ENCODE measurements at places on chromosomes 4 and X.

DNA sequence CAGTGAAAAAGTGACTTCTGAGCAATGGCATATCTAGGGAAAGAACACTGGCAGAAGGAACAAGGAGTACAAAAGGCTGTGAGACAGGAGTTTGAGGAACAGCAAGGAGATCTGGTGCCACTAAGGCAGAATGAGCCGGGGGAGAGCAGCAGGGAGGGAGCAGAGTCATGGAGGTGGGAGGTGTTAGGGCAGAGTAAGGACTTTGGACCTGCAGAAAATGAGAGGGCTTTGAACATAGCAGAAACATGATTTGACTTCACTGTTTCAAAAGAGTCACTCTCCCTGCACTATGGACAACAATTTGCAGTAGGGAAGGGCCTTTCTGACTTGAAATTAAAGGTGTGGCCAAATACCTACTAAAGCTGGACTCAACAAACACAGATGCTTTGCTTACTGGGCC lies 356.2 kb downstream of the ADGRL3 start:
- DNase-seq, result no peak

DNA sequence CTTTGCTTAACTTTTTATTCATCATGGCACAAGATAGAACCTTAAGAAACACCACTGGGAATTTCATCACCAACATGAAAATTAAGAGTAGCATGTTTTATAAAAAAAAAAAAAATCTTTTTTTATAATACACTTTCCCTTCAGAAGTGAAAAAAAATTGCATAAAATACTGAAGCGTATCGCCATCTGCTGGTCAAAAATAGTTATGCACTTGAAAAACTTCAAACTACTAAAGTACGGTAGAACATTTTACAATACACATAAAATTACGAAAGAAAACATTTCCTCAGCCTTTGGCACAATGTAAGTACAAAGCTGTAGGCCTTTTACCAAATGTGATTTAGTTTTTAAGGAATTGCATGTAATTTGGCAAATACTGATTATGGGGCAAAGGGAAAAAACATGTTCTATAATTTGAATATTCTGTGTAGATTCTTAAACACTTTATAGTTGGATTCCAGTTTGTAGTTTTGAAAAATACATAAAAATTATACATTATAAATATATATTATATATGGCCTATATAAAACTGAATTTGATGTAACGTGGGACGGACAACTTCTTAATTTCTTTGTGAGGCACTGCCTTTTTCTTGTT lies 26.5 kb downstream of the HCCS start:
- no peak for DNase-seq

DNA sequence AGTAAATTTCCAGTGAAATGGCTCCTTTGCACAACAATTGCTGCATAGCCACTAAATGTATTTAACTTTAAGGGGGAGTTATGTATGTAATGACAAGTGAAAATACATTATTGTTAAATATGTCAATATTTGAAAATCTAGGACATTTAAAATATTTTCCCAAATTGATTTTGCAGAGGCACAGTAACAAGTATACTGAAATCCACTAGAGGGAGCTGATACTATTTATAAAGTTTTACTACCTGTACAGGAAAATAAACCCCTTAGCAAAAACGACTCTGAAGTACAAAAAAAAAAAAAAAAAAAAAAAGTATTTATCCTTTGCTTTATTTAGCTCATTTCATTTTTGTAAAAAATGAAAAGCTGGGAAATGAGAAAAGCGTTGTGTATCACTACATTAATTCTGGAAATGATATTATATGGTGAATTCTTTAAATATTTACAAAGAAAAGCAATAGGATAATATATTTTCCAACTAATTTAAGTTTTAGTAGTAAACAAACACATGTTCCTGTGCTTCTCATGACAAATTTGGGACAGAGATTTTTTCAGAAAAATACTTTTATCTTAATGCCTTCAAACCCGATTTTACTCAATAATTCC lies 727.7 kb downstream of the DMD start:
- no peak for DNase-seq

GRCh38 chrX:130147631-130148030 lies 18.0 kb downstream of the AIFM1 start:
- no peak for DNase-seq

- DNase-seq, result no peak
Measured at GRCh38 chr4:145881989-145882388, 56.6 kb downstream of the ZNF827 start.

GRCh38 chr4:163600727-163601126 lies 106.2 kb downstream of the TMA16 start:
- DNase-seq, result no peak

- DNase-seq, result no peak
Measured at GRCh38 chr4:52983563-52984303, 121.6 kb downstream of the RASL11B start.

GRCh38 chr4:73345399-73345975 lies 58.6 kb upstream of the ALB start:
- DNase-seq, result no peak

DNA sequence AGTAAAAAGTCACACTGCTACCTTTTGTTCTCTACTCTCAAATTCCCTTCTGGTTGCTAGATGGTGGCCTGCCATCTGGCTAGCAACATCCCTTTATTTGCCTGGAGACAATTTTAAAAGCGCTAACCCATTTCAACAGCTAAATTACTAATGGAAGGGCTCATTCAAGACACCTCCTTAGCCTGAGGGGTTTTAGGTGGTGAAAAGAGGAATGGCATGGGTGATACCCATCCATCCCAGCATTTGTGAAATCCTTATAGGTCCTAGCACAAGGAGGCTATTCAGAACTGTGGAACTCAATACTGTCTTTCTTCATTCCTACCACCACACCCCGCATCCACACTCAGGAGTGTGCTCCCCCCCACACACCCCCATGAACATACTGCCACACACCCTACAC lies 33.5 kb downstream of the ARHGEF9 start:
- DNase-seq, result no peak

DNA sequence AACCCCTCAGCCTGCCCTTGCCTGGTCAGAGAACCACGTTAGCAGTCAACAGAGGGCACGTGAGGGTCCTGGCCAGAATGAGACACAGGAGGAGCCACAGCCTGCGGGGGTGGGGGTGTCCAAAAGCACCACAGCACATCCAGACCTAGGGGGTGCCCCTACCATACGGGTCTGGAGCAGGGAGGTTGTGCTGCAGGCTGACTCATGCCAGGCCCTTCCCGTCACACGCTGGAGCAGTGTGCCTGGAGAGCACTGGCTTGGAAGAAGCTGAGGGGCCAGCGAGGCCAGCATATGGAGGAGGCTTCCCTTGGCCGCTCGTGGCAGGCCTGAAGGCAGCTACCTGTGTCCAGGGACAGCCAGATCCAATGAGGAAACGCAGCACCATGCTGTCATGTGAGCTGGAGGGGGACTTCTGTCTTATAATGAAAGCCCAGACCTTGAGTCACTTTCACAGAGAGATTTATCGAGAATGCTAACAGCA lies 1.5 kb upstream of the IRAK1 start:
- DNase-seq, result no peak

DNA sequence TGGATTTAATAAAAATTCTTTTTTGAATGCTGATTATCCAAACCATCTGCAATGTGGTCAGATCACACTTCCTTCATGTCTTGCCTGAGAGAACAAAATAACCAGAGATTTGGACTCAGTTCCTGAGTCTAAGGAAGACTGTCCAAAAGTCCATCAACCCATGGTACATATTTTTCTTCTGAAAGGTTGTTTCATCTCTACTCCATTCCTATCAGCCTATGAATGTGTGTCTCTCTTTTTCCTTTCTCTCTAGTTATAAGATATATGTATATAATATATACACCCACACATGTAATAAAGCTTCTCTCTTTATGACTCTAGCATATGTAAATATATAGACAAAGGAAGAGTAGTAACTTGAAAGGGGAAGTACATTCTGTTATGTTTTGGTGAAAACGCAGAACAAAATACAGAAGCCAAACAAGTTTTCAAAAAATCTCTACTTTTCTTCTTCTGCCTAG lies 226.9 kb downstream of the ARHGAP24 start:
- DNase-seq, result no peak

DNA sequence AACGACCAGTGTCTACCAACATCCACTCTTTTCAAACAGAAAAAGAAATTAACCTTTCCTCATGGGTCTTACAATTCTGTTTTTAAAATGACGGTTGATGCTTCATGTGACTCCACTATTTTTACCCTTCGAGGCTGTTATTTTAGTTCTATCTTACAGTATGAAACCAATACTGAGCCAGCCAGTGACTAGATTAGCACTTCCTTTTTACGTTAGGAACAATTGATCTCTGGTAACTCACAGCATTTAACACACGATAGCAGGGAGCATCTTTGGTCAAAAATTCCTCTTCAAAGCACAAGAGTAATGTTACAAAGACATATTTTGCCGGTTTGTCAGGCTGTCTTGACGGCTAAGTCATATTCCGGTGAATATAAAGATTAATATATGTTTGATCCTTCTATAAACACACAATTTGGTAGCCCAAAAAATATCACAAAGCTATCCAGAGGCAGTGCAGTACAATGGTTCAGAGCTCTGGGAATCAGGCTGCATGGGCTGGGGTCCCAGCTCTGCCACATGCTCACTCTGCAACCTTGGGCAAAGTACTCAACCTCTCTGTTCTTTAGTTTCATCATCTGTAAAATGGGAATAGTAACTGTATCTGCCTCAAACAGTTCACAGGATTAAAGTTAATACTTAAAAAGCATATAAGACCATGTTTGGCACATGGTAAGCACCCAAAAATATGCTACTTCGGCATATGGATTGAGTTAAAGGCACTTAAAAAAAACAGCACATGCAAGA lies 62.9 kb upstream of the TXK start:
- no peak for DNase-seq

- no peak for DNase-seq
Measured at GRCh38 chr4:102501447-102501696, 213 bp downstream of the NFKB1 start.

GRCh38 chrX:143663755-143664154 lies 27.9 kb upstream of the SLITRK4 start:
- no peak for DNase-seq

- no peak for DNase-seq
Measured at GRCh38 chr4:12409507-12410190, 981.0 kb upstream of the HS3ST1 start.

- DNase-seq, result peak; percentile 15
Measured at GRCh38 chr4:83282049-83282535, 2.5 kb downstream of the COQ2 start.

DNA sequence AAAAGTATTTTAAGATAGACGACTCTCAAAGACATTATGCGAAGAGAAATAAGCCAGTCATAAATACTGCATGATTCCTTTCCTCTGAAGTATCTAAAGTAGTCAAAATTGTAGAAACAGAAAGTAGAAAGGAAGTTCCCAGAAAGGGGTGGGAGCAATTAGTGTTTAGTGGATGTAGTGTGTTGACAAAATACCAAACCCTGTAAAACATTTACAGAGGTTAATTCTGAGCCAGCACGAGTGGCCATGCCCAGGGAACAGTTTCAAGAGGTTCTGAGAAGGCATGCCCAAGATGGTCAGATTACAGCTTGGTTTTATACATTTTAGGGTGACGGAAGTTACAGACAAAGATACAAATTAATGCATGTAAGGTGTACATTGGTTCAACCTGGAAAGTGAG lies 34.4 kb upstream of the SLC25A4 start:
- DNase-seq, result no peak

DNA sequence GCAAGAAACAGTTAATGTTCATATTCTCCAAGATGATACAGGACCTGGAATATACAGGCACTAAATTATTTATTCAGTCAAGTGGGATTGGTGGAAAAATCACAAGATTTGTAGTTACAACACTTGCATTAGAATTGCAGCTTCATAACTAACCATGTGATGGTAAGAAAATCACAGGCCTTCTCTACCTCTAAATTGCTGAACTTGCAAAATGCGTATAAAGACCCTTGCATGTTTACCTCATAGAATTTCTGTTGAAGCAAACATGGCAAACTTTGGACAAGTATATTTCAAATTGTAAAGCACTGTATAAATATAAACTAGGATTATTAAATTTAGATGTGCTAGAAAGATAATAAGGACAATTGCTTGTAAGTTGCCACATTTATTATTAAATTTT lies 215.1 kb downstream of the TMA16 start:
- no peak for DNase-seq

DNA sequence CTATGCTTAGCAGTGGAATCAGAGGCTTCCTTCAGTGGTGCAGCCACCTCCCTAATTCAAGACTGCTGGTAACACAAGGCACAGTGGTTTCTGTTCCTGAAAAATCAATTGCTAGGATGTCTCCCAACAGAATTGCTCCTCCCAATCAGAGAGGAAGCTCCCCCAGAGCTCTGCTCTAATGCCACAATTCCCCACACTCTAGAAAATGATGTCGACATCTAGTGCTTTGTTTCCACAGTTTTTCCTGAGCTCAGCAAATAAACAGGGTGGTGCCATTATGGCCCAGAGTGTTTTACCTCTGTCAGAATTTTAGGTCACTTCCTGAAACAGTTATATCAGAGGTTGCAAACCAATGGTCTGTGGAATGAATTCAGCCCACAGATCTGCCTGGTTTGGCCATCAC lies 24.7 kb downstream of the TAB3 start:
- no peak for DNase-seq

- DNase-seq, result no peak
Measured at GRCh38 chr4:5237086-5237660, 185.9 kb downstream of the STK32B start.

DNA sequence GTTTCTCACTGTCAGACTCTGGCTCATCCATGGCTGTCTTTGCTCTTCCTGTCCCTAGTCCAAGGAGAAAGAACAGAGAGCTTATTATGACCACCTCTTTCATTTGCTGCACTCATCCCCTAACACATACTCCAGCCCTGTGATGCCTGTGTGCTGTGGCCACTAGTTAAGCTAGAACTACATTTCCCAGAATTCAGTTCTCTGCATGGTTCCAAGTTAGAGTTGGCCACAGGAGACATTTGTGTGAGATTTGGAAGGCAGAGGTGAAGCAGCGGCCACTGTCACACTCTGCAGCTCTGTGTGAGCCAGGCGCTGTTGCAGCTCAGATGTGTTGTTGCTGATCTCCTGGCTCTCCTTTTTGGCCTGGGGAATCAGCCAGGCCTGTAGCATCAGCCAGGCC lies 188.2 kb upstream of the ATP6AP2 start:
- DNase-seq, result no peak

DNA sequence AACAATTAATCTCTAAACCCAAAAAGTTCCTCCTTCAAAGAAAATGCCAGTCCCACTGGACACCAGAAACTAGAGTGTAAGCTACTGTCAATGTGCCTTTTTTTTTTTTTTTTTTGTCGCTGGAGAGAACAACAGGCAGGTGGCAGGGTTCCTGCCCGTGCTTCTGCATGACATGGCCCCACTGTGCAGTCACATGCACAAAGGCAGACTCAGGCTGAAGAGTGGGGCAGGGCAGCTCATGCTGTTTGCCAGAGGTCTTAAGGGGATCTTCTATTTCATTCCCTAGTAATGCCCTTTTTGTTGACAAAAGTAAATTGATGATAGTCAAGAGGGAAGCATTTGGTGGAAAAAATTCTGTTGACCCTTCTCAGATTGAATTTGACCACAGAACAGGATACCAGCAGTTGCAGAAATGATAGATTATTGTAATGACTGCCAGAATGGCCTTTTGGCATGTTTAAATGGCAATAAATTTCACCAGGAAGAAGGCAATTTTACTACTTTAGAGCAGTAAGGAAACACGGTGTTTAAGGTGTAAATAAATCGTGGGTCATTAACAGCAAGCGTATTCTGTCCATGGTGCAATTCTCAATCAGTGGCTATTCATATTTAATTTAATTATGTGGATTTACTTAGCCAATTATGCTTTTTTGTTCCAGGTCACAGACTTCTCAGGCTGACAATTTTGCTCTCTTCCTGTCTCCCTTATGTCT lies 80.9 kb downstream of the NKX6-1 start:
- no peak for DNase-seq

- DNase-seq, result no peak
Measured at GRCh38 chr4:52935317-52935716, 73.2 kb downstream of the RASL11B start.

Data from stimulated activated CD4-positive, alpha-beta T cell treated with anti-CD3 and anti-CD28 coated beads, Interleukin-4, amount 100 ng/mL, for 4 hours (primary cell).